Activated CD4-positive, alpha-beta T cell treated with anti-CD3 and anti-CD28 coated beads for 36 hours (primary cell): ENCODE measurements at places on chromosomes 6 and 20.

GRCh38 chr20:23397961-23398360 is 23.3 kb downstream of the NAPB start:
- peak overlapping the region; percentile 55 for H3K27ac ChIP-seq
- peaks cover 33% of the 10 kb centered on the region for H3K4me1 ChIP-seq
- peaks cover 28% of the 10 kb centered on the region for H3K36me3 ChIP-seq
- no peaks in the 10 kb centered on the region for H3K27me3 ChIP-seq
- no peak for DNase-seq
- no peak overlapping the region for H3K4me3 ChIP-seq

DNA sequence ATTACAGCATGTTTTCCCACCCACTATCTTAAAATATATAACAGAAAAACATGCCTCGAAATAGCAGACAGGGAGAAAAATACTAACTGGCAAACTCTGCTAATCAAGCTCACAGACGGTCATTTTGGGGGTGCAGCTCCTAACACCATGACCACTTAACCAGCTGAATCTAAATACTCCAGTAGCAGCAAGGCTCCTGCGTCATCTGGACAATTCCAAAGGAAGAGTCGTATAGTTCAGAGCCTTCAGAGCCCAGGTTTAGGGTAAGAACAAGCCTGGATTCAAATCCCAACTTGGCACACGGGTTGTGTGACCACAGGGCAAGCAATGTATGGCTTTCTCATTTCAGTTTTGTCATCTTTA is 81.3 kb upstream of the COL21A1 start:
- H3K36me3 ChIP-seq, result no peaks in the 10 kb centered on the region
- H3K4me3 ChIP-seq, result no peak overlapping the region
- H3K4me1 ChIP-seq, result no peaks in the 10 kb centered on the region
- peaks cover 8% of the 10 kb centered on the region for H3K27me3 ChIP-seq

DNA sequence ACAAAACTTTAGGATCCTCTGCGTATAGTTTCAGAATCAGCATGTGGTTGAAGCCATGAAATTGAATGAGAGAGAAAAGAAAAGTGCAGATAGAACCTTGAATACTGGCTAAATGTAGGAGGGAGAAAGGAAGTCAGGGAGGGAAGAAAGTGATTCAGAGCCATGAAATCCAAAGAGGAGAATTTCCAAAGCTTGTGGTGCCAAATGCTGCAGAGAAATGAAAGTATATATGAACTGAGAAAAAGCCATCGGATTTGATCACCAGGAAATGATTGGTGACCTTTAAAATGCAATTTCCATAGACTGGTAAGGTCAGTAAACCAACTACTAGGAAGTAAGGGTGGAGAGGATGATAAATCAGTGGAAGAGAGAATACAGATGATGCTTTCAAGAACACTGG is 142.3 kb downstream of the TFAP2A start:
- no peak for DNase-seq
- H3K36me3 ChIP-seq, result no peaks in the 10 kb centered on the region
- H3K4me1 ChIP-seq, result no peaks in the 10 kb centered on the region
- H3K27me3 ChIP-seq, result peaks cover 24% of the 10 kb centered on the region

DNA sequence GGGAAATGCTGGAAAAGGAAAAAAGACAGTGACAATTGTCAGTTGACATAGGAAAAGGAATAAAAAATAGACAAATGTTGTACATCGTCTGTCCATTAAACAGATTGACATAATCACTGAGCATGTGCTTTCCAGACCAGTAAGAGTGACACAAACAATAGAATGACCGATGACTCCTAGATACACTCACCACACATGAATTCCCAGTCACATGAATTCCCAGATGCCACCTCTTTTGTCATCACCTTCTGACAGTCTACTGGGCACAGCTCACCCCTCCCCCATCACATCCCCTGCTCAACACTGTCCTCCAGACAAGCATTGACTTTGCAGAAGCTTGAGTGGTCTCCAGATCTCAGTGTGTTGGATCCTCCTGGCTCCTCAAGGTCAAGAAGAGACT is 25.9 kb downstream of the POM121L2 start:
- H3K27me3 ChIP-seq, result peaks cover 81% of the 10 kb centered on the region
- H3K36me3 ChIP-seq, result peaks cover 24% of the 10 kb centered on the region

DNA sequence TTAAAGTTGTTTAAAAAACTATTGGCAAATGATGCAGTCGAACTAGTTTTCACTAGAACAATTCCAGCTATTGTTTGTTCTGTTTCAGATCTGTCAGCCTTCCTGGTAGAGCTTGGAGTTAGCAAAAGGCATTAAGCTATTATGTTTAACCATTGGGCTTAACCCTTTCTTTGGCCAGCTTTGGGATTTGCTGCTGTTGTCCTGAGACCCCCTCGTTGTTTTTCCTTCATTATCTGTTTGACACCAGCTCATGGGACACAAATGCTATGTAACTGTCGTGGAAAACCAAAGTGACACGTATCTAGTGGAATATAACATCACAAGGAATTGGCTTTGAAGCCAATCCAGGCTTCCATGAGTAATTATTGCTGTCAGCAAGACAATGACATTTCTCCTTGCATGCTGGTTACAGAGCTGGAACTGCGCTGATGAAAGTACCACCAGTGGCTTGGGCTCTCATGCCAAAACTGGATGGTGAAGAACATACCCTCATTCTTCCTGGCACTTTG is 96.0 kb downstream of the EYA2 start:
- H3K4me1 ChIP-seq, result peaks cover 22% of the 10 kb centered on the region
- H3K36me3 ChIP-seq, result no peaks in the 10 kb centered on the region
- DNase-seq, result no peak
- H3K27me3 ChIP-seq, result peaks cover 30% of the 10 kb centered on the region
- H3K4me3 ChIP-seq, result no peak overlapping the region
- no peak overlapping the region for H3K27ac ChIP-seq

- no peak overlapping the region for H3K4me3 ChIP-seq
- H3K27ac ChIP-seq, result no peak overlapping the region
- H3K4me1 ChIP-seq, result no peaks in the 10 kb centered on the region
- DNase-seq, result no peak
- peaks cover 2% of the 10 kb centered on the region for H3K27me3 ChIP-seq
- no peaks in the 10 kb centered on the region for H3K36me3 ChIP-seq
These were observed 75.1 kb downstream of the COL12A1 start for GRCh38 chr6:75130784-75131183.

DNA sequence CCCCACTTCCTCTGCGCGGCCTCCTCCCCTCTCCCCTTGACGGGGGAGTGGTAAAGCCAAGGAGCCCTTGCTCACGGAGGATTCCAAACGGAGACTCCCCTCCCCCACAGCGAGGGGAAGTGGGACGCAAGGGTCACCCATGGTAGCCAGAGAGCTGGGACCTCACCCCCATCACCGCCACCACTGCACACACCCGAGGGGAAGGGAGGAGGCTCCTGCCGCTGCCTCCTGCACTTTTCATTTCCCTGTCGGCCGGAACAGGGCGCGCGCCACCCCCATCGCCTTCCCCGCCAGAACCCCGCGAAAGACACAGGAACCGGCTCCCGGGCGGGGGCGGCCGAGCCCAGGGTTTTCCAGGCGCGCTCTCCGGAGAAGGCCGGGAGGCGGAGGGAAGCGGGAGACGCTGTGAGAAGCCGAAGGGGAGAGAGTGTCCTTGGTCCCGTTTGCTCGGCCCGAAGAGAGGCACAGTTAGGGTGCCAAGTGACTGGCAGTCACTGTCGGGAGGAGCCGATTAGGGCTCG is 789 bp downstream of the CCND3 start:
- H3K27ac ChIP-seq, result peak overlapping the region; percentile 96
- peak overlapping the region; percentile 100 for H3K4me3 ChIP-seq
- DNase-seq, result peak; percentile 74
- peaks cover 65% of the 10 kb centered on the region for H3K4me1 ChIP-seq
- H3K36me3 ChIP-seq, result peaks cover 53% of the 10 kb centered on the region

GRCh38 chr6:139927236-139927635 is 552.8 kb upstream of the CITED2 start:
- H3K4me3 ChIP-seq, result no peak overlapping the region
- no peaks in the 10 kb centered on the region for H3K36me3 ChIP-seq
- H3K27me3 ChIP-seq, result peaks cover 10% of the 10 kb centered on the region
- no peaks in the 10 kb centered on the region for H3K4me1 ChIP-seq

- H3K27ac ChIP-seq, result no peak overlapping the region
- no peak for DNase-seq
- H3K27me3 ChIP-seq, result peaks cover 17% of the 10 kb centered on the region
- H3K36me3 ChIP-seq, result no peaks in the 10 kb centered on the region
- no peak overlapping the region for H3K4me3 ChIP-seq
- no peaks in the 10 kb centered on the region for H3K4me1 ChIP-seq
These were observed 10.7 kb downstream of the BHLHE23 start for GRCh38 chr20:62995898-62996595.

DNA sequence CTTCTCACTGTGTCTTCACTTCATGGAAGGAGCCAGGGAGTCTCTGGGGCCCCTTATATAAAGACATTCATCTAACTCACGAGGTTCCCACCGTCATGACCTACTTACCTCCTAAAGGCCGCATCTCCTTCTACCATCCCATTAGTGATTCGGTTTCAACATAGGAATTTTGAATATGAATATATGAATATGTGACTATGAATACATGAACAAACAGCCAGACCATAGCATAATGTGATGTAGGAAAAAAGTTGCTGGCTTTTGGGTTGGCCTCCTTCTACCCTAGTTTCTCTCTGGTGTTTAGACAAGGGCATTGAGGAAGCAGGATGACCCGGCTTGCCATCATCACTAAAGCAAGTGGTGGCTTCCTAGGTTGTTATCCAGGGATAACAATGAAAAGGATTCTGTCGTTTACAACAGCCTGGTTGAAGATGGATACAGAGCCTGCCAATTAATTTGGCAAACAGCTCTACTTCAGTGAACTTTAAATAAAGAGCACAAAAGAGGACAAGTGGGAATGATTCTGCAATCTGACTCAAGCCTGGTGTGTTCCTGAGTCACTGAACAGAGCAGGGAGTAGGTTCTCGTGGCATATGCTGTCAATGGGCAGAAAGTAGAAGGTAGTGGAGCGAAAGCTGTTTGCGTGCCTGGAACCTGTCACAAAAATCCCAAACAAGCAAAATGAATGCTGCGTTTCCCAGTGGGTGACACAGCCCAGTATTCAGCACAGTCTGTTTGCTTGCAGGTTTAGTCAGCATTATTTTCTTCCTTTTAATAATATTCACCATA is 44.0 kb upstream of the DOK5 start:
- no peak overlapping the region for H3K27ac ChIP-seq
- no peaks in the 10 kb centered on the region for H3K4me1 ChIP-seq
- no peak for DNase-seq
- H3K27me3 ChIP-seq, result peaks cover 2% of the 10 kb centered on the region
- no peaks in the 10 kb centered on the region for H3K36me3 ChIP-seq
- H3K4me3 ChIP-seq, result no peak overlapping the region

GRCh38 chr6:115004204-115004603 is 661.4 kb upstream of the HS3ST5 start:
- no peaks in the 10 kb centered on the region for H3K27me3 ChIP-seq
- H3K27ac ChIP-seq, result no peak overlapping the region
- DNase-seq, result no peak
- H3K4me1 ChIP-seq, result peaks cover 5% of the 10 kb centered on the region
- no peak overlapping the region for H3K4me3 ChIP-seq

GRCh38 chr6:145887969-145888368 is 73.4 kb upstream of the FBXO30 start:
- no peaks in the 10 kb centered on the region for H3K27me3 ChIP-seq
- no peak overlapping the region for H3K4me3 ChIP-seq
- peak; percentile 38 for DNase-seq
- no peaks in the 10 kb centered on the region for H3K4me1 ChIP-seq
- peaks cover 13% of the 10 kb centered on the region for H3K36me3 ChIP-seq
- no peak overlapping the region for H3K27ac ChIP-seq
